Stimulated activated CD8-positive, alpha-beta memory T cell treated with anti-CD3 and anti-CD28 coated beads, Interleukin-2, amount 100 ng/mL, for 1 hour (primary cell): ENCODE measurements at places on chromosomes 11 and 22.

GRCh38 chr11:42444406-42444805 is 867.4 kb upstream of the API5 start:
- no peak for DNase-seq

- no peak for DNase-seq
Observed at GRCh38 chr11:78564490-78565467, 9.9 kb downstream of the NARS2 start.

GRCh38 chr11:108648528-108648885 is 16.4 kb upstream of the DDX10 start:
- DNase-seq: no peak

- DNase-seq: no peak
Observed at GRCh38 chr11:10480026-10480425, 25.0 kb downstream of the AMPD3 start.

DNA sequence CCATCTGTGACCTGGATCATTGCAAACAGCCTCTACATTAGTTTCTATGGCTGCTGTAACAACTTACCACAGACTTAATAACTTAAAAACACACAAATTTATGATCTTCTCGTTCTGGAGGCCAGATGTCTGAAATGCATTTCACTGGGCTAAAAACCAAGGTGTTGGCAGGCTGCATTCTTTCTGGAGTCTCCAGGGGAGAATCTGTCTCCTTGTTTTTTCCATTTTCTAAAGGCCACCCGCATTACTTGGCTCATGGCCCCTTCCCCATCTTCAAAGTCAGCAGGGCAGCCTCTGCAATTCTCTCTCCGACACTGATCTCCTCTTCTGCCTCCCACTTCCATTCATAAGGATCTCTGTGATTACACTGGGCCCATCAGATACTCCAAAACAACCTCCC is 11.6 kb downstream of the SCGB1A1 start:
- DNase-seq: no peak

- DNase-seq: no peak
Observed at GRCh38 chr11:2216400-2217064, 44.9 kb upstream of the TH start.

DNA sequence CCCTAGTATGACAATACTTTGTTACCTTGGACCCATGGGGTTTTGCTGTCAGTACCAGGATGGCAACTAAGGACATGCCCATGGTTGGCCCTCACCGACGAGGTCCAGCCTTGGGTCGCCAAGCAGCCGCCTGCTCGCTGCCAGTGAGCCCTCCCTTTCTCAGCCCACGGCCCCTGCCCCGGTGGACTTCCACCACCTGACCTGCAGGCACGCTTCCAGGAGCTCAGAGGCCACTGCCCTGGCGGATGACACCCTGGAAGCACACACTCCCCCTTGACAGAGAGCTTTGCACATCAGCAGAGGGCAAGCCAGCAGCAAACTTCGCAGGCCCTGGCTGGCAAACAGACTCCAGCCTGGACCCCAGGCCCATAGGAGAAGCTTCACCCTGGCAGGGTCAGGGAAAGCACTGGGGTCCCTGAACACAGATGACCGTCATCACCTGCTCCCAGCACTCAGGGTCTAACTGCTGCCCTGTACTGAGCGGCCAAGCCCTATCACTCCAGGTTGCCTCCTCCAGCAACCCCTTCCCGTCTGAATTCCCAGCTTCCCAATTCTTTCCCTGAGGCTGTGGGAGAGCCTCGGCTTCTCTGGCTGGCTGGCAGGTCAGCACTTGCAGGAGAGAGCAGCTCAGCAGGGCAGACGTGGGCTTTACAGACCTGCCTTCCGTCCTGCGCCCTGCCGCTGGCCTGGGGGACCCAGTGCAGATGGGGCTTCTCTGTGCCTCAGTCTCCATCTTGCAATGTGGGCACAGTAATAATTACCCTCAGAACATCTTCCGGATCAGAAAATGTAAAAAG is 2.7 kb upstream of the PPARA start:
- no peak for DNase-seq

DNA sequence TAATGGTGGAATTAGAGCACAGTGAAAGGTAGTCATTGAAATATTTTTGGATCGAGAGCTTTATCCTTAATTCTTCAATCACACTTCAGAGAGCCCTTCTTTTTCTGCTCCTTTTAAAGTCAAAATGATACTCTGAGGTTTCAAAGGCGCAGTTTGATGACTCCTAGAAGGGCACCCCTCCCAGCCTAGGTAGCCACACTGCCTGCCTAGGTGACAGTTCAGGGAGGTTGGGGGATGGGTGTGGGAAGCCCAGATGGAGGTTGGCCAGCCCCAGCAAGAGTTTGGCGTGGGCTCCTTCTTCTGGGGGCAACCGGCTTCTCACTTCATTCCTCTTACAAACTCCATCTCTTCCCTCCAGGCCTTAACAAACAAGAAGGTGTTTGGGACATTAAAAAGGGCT is 28.6 kb upstream of the PHF21A start:
- no peak for DNase-seq

DNA sequence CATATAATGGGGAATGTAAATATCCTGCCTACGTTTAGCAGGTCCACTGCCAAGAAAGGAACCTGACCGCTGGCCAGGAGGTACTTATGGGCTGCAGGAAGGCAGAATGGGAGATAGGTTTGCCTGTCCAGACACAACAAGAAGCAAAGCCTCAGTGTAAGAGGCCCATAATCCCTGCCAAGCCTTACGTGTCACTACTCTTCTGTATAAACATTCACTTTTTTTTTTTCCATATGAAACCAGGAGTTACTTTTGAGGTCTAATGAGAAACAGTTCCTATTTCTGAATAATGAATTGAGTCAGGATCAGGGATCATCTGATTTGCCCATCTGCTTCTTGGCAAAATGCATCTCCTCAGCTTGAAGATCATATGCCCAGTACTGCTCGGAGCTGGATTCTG is 230.2 kb downstream of the NTM start:
- no peak for DNase-seq

- DNase-seq: no peak
Observed at GRCh38 chr11:130645843-130646197, 197.4 kb downstream of the ADAMTS15 start.

DNA sequence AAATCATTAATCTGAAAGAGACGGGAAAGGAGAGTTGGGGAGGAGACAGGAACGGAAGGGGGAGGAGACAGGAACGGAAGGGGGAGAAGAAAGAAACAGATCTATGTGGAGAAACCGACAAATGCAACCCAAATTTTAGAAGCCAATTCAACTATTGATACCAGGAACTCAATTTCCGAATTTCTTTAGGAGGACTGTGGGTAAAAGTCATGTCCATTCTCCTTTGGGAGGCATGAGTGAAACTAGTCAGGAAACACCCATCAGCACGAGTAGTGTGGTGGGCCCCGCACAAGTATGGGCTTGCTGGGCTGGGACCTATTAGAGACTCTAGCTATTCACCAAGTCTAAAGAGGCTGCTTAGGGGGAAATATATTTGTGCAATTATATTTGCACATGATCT is 18.1 kb downstream of the ANO3 start:
- no peak for DNase-seq

DNA sequence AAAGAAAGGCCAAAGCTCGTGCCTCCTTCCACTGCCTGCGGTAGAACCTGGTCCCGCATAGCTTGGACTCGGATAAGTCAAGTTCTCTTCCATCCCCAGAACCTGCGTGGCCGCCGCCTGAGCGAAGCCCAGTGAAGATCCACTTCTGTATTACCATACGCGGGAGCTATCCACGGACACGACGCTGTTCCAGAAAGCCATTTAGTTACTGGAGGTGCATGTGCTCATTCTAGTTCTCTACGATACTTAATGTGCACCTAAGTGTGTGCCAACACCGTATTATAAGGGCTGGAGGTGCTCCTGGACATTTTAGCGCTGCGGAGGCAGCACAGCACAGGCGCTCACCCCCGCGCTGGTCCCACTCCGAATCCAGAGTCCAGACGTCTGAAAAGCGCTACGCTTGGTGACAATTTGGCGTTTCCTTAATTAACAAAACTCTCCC is 1.4 kb downstream of the WT1 start:
- no peak for DNase-seq

DNA sequence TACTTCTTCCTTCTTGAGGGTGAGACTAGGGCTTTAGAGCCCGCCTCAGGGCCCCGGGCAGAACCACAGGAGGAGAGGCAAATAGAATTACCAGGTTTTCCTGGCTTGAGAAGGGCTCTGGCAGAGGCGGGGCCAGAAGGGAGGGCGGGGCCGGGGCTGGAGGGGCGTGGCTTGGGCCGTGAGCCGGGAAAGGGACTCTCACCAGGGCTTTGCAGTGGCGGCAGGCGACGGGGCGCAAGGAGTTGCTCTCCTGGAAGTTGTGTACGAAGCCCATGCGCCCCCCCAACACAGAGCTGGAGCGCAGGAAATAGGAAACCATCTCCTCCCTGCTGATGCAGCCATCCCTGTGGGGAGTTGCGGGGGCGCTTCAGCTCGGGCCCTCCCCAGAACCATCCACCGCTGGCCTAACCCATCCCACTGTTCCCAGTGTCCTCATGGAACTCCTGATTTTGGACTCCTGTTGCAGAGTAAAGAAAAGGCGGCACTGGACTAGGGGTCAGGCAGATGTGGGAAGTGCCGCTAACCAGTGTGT is 6.9 kb upstream of the NRXN2 start:
- no peak for DNase-seq

DNA sequence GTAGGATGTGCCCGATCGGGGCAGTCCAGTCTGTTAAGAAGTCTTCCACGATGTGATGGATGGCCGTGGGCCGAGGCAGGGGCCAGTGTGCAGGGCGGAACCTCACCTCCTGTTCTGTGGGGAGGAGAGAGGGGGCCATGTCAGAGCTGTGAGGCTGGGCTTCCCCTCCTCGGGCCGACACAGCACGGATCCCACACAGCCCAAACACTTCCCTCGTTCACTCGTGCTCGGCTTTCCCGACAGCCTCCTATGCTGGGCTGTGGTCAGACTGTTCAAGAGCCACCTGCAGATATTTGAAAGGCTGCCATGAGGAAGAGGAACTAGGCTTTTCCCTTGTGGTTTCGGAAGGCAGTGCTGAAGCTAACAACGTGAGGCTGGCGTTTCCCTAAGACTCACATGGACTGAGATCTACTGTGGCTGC is 12.3 kb upstream of the TXN2 start:
- no peak for DNase-seq

DNA sequence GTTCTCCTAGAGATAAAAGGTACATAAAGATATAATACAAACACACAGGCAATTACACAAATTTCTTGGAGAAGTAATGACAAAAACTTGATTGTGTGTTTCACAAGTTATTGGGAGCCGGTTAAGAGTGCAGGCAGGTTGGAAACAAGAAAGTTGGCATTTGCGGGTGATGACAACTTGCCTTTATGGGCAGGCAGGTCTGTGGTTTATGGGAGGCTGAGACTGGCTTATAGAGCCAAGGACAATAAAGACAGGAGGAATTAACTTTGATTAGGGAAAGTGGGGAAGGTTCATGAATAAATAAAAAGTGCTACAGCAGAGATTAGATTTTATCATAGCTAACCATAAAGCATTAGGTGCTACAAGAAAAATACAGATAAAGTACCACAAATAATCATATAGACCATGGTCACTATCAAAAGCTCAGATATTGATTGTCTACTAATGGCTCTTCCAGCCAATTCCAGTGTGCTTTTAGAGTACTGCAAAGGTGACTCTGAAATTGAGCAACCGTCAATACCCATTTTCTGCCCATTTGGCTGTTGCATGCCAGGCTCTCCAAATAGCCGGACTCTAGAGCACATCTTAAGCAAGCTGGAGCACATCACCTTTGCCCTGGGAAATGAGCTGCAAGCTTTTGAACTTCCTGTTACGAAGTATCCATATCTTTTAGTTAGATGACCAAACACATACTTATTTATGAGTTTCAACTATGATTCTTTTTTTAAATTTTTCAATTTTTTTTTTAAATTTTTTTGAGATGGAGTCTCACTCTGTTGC is 33.9 kb upstream of the GAB2 start:
- no peak for DNase-seq

DNA sequence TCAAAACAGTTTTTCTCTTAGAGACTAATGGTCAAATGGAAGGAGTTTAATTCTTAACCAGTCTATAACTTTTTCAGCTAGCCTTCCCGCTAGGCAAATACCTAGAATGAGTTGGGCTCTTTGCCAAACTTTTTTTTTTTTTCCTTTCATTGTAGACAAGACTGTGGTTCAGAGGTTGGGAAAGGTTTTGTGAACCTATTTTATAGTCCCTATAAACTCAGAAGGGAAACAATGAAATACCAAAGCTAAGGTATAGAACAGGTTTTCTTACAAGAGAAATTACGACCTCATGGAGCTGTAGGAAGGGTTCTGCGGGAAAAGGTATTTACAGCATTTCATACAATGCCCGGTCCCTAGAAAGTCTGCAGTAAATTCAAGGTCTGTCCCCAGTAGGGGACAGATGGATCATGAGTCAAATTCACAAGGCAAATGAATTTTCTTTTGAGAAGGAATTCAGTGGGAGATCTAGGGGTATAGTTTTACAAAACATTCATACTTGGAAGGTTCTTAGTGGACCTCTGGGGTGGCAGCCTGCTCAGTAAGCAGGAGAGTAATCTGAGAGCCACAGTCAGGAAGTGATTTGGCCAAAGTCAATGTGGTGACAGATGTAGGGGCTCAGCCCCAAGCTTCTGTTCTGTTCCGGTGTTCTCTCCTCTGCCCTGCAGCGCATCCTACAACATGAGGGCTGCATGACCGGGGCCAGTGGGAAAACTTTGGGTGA is 146.8 kb downstream of the DBX1 start:
- DNase-seq: no peak

DNA sequence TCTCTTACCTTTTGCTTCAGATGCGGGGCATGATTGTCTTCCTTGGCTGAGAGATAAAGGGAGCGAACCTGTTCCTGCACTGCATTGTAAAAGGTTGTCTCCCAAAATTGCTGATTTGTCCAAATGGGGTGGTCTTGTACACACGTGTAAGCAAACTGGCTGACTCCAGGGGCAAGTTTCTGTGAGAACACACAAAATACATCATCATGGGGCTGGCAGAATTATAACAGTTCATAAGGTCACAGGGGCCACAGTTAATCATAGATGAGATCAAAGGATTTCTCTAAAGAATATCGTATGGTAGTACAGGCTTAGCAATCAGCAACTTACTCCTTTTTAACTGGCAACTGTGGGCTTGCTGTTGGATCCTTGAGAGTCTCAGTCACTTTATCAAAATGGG is 194.3 kb downstream of the SWAP70 start:
- DNase-seq: no peak

DNA sequence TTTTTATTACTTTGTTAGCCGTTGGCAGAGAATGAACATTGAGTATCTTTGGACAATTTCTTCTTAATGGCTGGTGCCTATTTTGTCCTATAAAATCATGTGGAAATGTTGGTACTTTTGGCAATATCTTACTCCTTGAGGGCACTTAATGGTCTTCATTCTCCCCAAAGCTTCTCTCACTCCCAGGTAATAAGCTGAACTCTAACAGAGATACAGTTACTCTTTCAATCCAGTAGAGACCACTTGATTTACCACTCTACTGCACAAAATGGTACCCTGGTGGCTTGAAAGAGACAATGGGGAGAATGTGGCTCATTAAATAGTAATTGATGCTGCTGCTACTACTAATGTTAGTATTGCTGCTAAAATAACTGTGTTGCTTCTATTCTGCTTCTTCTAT is 53.0 kb downstream of the MAML2 start:
- no peak for DNase-seq

GRCh38 chr11:47056261-47056915 is 119.8 kb downstream of the CSTPP1 start:
- DNase-seq: no peak

- DNase-seq: no peak
Observed at GRCh38 chr11:64619196-64619595, 28.2 kb downstream of the SLC22A12 start.
